ENCODE measurements at places on chromosomes 3 and 15.

GRCh38 chr3:55122312-55122711 lies 194.5 kb upstream of the LRTM1 start:
- DNase-seq, result no peak

DNA sequence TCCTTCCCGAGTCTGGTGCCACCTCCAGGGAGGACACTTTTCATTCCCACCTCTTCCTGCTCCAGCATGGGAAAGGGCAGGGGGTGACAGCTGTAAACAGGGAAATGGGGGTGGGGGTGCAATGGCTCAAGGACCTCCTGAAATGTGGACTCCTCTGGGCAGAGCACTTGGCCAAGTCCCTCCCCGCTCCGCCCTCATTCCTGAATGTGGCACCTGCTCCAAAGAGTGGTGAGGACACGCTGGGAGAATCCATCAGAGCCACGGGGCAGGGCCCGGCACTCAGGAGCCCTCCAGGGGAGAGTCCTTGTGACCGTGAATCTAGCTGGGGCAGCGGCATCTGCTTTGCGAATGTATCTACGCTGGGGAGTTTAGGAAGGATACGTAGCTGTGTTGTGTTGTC lies 11.1 kb upstream of the LINGO1 start:
- no peak for DNase-seq

DNA sequence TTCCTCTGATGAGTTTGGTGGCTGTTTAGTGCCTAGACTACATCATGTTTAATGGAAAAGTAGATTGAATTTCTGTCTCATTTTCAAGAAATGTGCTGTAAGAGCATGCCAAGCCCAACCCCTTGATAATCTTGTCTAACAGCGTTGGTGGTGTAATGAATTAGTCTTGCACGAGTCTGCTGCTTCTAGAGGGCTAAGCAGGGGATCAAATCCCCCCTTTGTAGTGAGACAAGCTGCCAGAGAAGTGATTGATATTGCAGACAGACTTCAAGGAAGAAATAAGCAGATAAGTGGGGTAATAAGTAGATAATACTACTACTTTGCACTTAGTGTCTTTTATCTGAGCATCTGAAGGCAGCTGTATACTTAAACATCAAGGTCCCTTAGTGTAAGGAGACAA lies 141.4 kb downstream of the TP63 start:
- DNase-seq, result no peak

DNA sequence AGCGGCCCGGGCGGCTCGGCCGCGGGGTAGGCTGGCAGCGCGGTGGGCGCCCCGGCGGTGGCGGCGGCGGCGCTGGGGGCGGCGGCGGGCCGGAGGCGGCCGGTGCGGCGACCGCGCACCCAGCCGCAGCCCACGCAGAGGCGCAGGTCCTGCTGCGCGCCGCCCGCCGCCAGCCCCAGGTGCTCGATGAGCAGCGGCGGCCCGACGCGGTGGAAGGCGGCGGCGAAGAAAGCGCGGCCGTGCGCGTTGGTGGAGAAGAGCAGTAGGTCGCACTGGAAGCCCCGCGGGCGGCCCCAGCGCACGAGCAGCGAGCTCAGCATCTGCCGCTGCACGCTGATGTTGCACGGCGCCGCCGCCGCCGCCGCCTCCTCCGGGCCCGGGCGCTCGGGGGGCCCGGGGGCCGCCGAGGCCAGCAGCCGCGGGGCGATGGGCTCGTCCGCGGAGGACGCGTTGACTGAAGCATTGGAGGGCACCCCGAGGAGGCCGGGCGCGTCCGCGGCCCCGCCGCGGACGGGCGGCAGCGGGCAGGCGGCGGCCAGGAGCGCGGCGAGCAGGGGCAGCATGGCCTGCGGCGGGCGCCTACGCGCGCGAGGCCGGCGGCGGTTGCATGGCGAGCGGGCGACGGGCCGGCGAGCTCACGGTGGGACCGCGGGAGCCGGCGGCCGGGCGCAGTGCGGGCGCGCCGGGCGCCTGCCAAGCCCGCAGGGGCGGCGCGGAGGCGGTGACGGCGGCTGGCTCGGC lies 452 bp downstream of the TMEM158 start:
- peak; percentile 69 for DNase-seq

- no peak for DNase-seq
Observed at GRCh38 chr3:137294839-137295238, 337.1 kb downstream of the IL20RB start.

DNA sequence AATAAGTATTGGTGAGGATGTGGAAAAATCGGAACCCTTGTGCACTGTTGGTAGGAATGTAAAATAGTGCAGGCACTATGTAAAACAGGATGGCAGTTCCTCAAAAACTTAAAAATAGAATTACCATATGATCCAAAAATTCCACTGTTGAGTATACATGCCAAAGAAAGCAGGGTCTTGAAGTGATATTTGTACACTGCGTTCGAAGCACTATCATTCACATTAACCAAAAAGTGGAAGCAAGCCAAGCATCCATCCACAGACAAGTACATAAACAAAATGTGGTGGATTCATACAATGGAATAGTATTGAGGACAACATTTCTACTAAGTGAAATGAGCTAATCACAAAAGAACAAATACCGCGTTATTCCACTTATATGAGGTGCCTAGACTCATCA lies 200.7 kb downstream of the TJP1 start:
- no peak for DNase-seq

GRCh38 chr3:29195056-29195455 lies 85.8 kb upstream of the RBMS3 start:
- no peak for DNase-seq

GRCh38 chr15:80564056-80564455 lies 131.1 kb upstream of the ABHD17C start:
- DNase-seq, result no peak

GRCh38 chr15:88638626-88639372 lies at the start of gene ISG20:
TSS of gene ISG20 (plus strand) at chr15:88639016. CDS start at chr15:88639367, 351 bp downstream.
- peak; percentile 93 for DNase-seq

DNA sequence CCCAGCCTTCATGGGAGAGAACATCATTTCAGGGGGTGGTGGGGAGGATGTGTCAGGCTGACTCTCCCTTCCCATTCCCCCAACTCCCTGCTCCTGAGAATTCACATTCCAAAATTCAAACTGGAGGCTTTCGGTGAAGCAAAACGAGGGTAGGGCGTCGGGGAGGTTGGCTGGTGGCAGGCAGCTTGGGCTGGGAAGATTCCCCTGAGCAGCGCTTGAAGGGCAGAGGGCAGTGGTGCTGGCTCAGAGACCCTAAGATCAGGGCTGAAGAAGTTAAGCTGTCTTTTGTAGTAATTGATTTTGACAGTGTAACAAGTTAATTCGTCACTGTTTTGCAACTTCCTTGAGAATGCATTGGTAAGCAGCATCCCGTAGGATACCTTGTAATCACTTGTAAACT lies 187.8 kb downstream of the RAB11A start:
- no peak for DNase-seq

GRCh38 chr3:151002003-151002981 lies 29.8 kb upstream of the CLRN1 start:
- DNase-seq, result no peak

DNA sequence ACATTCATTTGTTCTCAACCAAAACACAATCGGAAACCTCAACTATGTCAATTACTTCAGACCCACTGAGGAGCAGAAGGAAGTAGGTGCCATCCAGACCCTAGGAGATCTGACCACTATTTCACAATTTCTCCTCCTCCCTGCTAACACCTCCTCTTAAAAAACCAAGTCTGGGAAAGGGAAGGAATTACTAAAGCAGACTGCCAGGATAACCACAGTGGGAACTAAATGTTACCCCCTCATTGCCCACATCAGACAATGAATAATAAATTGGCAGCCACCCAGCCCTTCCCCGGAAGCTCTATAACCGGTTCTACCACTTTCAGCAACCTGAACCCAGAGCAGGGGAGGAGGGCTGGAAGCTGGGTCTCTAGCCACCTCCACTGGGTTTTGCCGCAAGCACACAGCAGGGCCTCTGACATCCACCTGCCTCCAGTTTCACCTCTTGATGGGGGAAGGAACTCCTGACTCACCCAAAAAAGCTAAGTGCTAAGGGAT lies 17.6 kb downstream of the C15orf62 start:
- no peak for DNase-seq

DNA sequence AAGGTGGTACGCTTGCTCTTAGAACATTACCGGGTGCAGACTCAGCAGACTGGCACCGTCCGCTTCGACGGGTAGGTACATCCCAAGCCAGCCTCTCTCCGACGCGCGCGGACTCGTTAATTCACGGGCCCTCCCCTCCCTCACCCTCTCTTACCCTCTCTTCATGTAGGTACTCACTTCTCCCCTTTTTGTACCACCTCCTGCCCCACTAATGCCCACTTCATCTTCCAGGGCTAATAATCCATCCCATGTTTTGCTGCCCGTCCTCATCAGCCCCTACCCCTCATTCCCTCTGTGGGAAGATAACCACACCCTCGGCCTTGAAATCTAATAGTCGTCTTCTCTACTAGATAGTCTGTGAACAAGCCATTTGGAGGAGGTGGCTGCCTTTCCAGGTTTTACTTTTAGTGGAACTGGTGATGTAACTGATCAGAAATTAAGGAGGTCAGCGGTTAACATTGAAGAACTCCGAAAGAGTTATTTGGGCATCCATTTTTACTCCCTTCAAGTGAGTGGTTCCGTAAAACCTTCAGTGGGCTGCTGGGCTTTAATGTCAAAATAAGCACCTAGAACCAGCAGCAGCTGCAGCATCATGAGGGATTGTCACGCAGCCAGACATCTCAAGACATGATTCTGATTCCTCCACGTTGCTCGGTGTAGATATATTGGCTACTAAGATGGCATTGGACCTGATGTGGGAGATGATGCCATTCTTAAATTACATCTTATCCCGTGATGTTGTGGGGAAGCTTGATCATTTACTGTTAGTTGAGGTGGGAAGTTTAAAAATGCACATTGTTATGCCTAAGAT lies 1.3 kb downstream of the FEM1B start:
- no peak for DNase-seq

DNA sequence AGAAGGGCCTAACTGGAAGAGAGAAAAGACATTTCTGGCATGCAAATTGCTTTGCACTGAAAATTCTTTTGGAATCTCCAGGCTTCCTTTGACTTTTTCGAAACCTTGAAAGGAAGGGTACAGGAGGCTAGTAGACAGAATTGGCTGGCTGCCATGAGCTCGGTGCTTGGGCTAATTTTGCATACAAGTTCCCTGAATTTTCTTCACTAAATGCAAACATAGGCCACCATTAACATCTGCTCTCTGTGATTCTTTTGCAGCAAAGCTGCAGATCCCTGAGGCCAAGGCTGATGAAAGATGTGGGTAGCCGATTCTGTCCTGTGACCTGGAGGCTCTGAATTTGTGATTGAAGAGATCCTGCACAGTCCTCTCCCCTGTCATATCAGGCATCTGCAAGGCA lies 247.8 kb upstream of the MCTP2 start:
- DNase-seq, result no peak

DNA sequence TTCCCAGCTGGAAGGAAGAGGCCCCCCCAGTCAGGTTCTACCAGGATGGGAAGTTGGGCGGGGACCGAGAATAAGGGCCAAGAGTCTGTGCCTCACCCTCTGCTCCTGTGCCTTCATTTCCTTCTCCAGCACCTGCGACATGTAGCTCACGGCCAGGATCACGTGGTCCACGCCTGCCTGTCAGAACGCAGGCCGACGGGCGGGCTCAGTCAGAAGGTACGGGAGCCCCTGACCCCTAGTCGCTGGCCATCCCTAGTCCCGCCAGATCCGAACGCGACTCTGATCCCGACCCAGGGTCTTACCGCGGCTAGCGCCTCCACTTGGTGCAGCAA lies 489 bp downstream of the GMPPB start:
- DNase-seq, result peak; percentile 74

DNA sequence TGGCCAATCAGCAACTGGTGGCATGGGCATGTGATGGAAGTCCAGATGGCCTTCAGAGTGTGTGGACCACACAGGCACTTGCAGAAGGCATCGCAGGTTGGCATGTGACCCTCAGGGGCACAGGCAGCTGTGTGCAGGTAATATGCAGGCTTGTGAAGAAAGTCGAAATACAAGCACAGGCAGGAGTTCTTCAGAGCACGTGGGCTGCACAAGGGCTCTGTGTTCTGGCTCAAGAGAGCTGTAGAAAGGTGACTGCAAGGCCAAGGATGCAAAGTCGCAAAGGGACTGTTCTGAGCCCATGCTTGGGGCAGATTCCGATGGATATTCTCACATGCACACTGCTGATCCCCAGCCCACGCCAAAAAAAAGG lies 8.3 kb downstream of the LRRC2 start:
- DNase-seq, result no peak

DNA sequence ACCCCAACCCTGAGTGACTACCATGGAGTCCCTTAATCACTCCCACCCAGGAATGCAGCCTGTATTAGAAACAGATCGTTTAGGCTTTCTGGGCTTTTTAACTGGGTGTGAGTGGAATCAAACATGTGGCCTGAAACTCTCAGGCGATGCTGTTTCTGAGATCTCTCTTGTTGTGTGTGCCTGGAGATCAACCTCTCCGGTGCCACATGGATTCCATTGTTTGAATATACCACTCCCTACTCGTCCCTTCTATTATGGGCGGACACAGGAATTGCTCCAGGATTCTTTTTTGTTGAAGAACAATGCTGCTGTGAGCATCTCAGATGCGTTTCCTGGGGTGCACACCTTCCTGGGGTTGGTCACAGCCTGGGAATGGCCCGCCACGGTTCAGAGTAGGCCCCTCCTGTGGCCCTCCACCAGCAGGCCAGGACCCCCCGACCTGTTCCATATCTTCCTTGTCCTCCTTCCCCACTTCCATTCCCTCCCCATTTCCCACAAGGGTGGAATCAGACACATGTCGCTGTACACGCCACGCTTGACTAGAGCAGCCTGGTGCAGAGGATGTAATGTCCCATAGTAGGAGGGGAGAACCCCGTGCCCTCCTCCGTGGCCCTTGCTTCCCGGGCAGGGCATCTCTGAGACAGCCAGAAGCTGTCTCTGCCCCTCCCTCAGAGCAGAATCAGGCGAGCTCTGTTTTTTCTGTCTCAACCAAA lies 36.4 kb upstream of the PRR23E start:
- DNase-seq, result no peak

GRCh38 chr3:60772584-60772983 lies 478.7 kb downstream of the FHIT start:
- DNase-seq, result no peak

- DNase-seq, result no peak
Observed at GRCh38 chr3:187758318-187758955, 13.2 kb upstream of the BCL6 start.

GRCh38 chr3:25751725-25752124 lies 31.5 kb downstream of the NGLY1 start:
- no peak for DNase-seq

DNA sequence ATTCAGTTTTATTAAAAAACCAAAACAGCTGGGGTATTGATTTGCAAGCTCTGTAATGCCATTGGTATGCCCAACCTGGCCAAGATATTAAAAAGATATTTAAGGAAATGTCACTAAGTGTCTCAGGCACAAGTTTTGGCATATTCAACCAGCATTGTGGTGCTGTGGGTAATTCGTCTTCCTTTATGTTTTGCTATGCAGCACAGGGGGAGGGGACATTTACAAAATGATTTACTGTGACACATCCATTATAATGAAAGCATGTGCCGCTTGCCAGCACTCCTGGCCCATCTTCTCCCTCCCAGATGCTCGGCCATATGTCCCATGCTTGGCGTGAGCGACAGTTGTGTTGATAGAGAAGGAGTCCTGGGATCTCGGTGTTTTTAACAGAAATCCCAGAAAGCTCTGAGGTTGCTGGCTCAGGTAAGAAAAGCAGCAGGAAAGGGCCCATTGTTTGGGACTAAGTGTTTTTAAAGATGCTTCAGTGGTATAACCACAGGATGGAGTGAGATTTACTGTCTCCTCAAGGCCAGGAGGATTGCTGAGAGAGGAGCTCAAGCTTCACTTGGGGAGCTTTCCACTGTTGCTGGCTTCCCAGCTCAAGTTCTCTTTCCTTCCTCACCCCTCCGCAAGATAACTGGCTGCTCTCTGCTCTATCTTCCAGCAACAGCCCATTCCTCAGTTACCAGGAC lies 158.2 kb upstream of the TSC22D2 start:
- no peak for DNase-seq

GRCh38 chr3:159923956-159924355 lies 64.7 kb upstream of the IL12A start:
- DNase-seq, result no peak

Measured in GM13976 (cell line).